ENCODE measurements at places on chromosomes 5 and 9.

- no peak for DNase-seq
Measured at GRCh38 chr9:91177661-91178280, 183.9 kb downstream of the AUH start.

DNA sequence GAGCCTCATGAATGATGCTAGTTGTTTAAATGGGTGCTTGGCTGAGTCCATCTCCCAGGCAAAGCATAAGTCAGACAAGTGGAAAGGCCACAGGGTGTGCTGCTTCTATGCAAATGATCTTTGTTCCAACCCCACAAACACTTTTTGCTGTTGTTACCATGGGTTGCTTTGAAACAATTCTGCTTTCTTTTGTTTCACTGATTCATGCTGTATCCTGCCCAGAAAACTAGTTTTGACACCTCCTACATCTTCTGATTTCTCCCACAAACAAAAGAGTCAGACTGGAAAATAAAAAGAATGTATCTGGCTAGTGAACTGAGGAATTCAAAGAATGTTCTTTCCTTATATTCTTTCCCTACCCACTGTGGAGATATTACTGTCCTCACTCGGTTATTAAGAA lies 298.6 kb downstream of the DIRAS2 start:
- no peak for DNase-seq

- DNase-seq, result peak; percentile 69
Measured at GRCh38 chr9:74773886-74774479, 113.7 kb downstream of the TRPM6 start.

- DNase-seq, result no peak
Measured at GRCh38 chr9:84941792-84942191, 272.3 kb downstream of the NTRK2 start.

- no peak for DNase-seq
Measured at GRCh38 chr5:53543401-53543800, 17.0 kb upstream of the NDUFS4 start.

DNA sequence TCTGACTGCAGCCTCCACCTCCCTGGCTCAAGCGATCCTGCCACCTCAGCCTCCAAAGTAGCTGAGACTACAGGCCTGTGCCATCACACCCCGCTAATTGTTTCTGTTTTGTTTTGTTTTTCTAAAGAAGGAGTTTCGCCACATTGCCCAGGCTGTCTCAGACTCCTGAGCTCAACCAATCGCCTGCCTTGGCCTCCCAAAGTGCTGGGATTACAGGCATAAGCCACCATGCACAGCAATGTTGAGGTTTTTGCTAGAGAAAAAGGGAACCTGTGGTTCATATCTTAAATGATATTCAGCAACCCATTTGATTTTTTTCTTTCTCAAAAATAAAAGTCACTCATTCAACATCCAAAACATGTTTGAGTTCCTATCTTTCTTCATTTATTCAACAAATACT lies 20.4 kb upstream of the DELE1 start:
- DNase-seq, result no peak

- no peak for DNase-seq
Measured at GRCh38 chr5:66306844-66307315, 162.8 kb downstream of the SREK1 start.

DNA sequence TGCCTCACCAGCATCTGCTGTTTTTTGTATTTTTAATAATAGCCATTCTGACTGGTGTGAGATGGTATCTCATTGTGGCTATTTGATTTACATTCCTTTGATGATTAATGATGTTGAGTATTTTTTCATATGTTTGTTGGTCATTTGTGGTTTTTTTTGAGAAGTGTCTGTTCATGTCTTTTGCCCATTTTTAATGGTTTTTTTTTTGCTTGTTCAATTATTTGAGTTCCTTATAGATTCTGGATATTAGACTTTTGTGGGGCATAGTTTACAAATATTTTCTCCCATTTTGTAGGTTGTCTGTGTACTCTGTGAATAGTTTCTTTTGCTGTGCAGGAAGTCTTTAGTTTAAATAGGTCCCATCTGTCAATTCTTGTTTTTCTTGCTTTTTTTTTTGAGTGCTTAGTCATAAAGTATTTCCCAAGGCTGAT lies 148.1 kb downstream of the NPR3 start:
- DNase-seq, result no peak

DNA sequence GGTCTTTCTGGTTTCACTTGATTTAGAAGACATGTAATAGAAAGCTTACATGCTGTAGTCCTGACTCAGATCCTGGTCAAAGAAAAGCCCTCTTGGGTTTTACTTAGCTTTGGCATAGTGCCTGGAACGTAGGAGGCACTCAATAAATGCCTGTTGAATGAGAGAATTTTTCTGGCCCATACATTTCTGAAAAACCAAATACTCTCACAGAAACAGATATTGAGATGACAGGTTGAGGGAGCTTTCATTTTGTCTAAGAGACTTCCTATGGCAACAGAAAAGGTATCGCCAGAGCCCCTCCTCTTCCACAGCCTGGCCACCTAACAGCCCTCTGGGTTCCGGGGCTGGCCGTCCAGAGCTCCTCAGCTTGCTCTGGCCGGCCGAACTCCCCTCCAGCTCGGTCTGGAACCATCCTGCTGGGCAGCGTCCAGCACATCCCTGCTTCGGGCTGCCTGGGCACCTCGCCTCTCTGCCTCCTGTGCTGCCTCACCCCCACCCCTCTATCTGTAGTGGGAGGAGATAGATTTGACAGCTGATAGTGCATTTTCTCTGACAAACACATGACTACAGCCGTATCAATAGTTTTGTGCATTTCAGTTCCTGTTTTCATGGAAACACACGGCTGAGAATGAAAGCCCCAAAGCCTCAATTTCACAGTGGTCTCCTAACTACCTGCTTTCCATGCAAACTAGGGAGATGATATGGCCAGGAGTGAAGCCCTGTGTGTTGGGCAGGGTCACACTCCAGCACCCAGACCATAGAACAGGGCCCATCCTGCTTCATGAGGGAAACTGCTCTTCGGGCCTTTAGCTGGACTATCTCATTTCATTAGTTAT lies 1.1 kb downstream of the IL4 start:
- no peak for DNase-seq

- no peak for DNase-seq
Measured at GRCh38 chr5:174245516-174246075, 200.1 kb downstream of the NSG2 start.

- no peak for DNase-seq
Measured at GRCh38 chr9:130089141-130089540, 35.4 kb downstream of the GPR107 start.

GRCh38 chr9:130932255-130933079 lies 6.6 kb downstream of the FIBCD1 start:
- no peak for DNase-seq

GRCh38 chr9:92992549-92992948 lies 45.2 kb downstream of the FGD3 start:
- no peak for DNase-seq

GRCh38 chr9:14722391-14723035 lies at the start of gene CER1:
CER1 (minus strand) TSS chr9:14722733; CDS start chr9:14722672, 61 bp downstream.
- no peak for DNase-seq

DNA sequence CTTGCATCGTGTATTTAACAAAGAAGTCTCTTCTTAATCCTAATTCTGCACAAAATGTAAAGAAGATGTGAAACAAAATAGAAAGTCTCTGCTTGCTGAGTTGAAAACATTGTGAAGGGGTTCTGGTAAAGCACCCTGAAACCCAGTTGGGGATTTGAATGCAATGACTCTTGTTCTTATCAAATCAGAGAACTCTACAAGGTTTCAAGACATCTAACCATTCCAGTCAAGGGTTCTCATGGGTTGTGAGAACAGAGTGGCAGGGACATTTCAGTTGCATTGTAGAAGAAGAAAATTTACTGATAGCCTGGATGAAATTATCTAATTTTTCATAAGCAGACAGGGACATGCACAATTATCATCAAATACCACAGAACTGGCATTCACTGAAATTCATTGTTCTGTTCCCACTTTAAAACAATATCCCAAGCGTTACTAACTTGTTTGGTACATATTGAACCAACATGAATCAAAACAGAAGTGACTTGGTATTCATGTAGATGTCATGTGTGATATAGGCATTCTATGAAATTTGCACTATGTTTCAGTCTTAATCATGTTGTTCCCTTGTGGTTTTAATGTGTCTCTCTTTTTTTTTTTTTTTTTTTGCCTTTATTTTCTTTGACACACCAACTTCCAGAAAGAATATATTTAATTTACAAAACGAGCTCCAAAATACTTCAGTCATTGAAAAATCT lies 563.3 kb downstream of the IRX1 start:
- no peak for DNase-seq

- DNase-seq, result no peak
Measured at GRCh38 chr9:135512241-135512603, 9.0 kb upstream of the LCN1 start.

DNA sequence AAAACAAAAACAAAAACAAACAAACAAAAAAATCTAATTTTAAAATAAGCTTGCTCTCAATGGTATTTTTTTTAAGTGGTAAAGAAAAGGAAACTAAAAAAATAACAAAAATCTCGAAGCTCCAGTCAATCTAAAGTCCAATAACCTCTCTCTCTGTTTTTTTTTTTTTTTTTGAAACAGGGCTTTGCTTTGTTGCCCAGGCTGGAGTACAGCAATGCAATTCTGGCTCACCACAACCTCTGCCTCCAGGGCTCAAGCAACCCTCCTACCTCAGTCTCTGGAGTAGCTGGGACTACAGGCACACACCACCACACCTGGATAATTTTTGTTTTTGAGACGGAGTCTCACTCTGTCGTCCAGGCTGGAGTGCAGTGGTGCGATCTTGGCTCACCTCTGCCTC lies 25.9 kb upstream of the GLDC start:
- DNase-seq, result no peak

DNA sequence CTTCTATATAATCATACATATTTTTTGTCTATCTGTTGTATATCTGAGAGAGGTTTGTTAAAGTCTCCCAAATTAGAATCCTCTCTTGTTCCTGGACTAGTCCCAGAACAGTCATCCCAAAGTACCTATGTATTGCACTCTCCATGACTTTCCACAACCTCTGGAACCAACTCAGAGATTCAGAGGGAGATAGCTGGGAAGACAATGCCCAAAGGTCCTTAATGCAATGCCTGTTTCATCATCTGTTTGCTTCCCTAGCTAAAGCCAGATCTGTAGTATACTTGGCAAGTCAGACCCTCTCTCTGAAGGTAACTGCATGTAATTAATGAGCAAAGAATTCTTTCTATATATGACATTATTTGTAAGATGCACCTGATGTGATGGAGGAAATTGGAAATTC lies 89.4 kb downstream of the ZNF474 start:
- DNase-seq, result no peak

DNA sequence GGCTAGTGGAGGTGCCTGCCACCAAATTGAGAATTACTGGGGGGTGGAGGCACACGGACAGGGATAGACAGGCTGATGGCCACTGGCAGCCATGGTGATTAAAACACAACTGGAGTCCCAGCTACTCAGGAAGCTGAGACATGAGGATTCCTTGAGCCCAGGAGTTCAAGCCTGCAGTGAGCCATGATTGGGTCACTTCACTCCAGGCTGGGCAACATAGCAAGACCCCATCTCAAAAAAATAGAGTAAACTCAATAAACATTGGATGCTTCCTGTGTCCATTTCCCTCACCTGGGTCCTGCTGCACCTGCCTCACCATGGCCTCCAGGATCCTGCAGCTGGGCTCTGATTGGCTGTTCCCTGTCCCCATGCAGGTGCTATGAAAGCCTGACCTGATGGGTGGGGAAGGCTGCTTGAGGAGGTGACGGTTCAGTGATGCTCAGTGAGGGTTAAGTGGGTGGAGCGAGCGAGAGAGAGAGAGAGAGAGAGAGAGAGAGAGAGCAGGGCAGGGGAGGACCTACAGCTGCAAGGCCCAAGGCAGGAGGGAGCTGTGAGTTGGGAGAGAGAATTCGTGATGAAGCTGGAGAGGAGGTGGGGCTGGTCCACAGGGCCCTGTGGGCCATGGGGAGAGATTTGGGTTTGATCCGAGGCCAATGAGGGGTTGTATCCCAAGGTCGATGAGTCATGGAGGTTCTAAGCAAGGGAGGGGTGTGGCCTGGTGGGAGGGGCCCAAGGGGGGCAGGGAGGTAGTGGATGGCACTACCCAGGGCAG lies 36.7 kb upstream of the FUBP3 start:
- DNase-seq, result no peak

GRCh38 chr5:148343603-148344487 lies 8.5 kb downstream of the SPINK9 start:
- no peak for DNase-seq

- no peak for DNase-seq
Measured at GRCh38 chr9:130864541-130864940, 29.5 kb downstream of the ABL1 start.

- DNase-seq, result no peak
Measured at GRCh38 chr9:40928803-40929487, 199.5 kb downstream of the FOXD4L6 start.

- no peak for DNase-seq
Measured at GRCh38 chr5:165325221-165325620, 1819.8 kb downstream of the MAT2B start.

DNA sequence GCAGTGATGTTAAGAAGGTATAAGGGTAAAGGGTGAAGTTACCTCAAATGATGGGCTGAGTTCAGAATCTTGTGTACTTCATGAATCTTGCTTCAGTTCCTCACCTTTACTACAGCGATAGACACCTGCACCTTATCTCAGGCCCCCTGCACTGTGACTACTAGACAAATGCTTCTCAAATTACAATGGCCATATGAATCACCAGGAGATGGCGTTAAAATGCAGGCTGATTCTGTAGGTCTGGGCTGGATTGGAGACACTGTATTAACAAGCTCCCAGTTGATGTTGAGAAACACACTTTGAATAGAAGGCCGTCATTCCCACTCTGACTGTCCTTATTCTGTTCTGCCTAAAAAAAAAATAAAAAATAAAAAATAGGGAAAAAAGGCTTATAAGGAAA lies 29.8 kb downstream of the TARS1 start:
- DNase-seq, result no peak

GRCh38 chr5:59732301-59732700 lies 161.2 kb downstream of the PDE4D start:
- DNase-seq, result no peak

GRCh38 chr5:129431406-129431805 lies 28.7 kb upstream of the ADAMTS19 start:
- no peak for DNase-seq

- no peak for DNase-seq
Measured at GRCh38 chr9:1065130-1065529, 15.0 kb downstream of the DMRT2 start.

GRCh38 chr9:114166614-114167572 lies 11.6 kb downstream of the COL27A1 start:
- no peak for DNase-seq

GRCh38 chr9:33127881-33128280 lies 39.3 kb downstream of the B4GALT1 start:
- no peak for DNase-seq

- DNase-seq, result no peak
Measured at GRCh38 chr9:129256959-129257713, 79.1 kb upstream of the IER5L start.

- DNase-seq, result no peak
Measured at GRCh38 chr5:168892618-168893186, 313.5 kb upstream of the PANK3 start.

DNA sequence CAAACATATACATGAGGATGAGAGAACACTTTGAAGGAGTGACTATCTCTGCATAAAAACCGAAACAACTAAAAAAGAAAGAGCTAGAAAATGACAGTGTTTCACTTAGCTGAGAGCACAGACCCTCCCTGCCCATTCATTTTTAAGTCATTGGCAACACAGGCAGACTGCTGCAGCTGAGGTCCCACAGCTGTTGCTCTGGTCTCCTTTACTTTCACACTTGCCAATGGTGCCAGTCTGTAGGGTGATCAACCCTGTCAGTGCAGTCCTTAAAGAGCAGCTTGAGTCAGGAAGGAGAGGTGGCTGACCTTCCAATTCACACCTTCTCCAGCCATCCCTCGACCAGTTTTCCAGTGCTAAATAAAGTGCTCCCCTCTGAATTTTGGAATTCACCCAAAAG lies 508.3 kb upstream of the CCNG1 start:
- DNase-seq, result no peak

All from CD4-positive, alpha-beta T cell treated with Interleukin-15 for 4 hours (primary cell).